Substantia nigra (tissue), 51 donors: ENCODE measurements at places on chromosomes 7 and 10.

- DNase-seq = no peak
These were observed 447.4 kb upstream of the PFKP start for GRCh38 chr10:2619916-2620315.

- DNase-seq = no peak
These were observed 30.6 kb upstream of the CNPY1 start for GRCh38 chr7:155576900-155577508.

DNA sequence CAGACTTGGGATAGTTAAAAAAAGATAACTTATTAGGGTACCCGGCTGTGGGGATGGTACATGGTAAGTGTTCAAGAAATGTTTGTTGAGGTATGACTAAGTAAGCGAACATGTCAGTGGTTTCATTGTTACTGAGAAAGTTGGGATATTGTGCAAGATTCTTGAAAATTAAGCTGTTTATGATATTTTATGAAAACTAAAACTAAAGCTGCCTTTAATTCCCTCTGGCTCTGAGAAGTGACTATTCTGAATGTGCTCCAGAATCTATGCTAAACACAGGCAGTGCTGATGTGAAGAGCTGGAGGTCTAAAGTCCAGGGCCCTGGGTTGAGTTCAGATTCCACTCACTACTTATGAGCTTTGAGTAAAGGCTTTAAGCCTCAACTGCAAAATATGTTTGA lies 72.9 kb downstream of the AOAH start:
- no peak for DNase-seq

GRCh38 chr7:42457663-42458062 lies 220.7 kb upstream of the GLI3 start:
- no peak for DNase-seq

- no peak for DNase-seq
These were observed 104.9 kb downstream of the CDK14 start for GRCh38 chr7:90701021-90701420.

GRCh38 chr10:110421512-110422138 lies 76.1 kb upstream of the DUSP5 start:
- DNase-seq = no peak

GRCh38 chr7:37988721-37989650 lies 68.5 kb downstream of the EPDR1 start:
- DNase-seq = no peak

- no peak for DNase-seq
These were observed 715 bp upstream of the MUC12 start for GRCh38 chr7:100968650-100969049.
